ENCODE measurements at places on chromosomes 2 and 18.

DNA sequence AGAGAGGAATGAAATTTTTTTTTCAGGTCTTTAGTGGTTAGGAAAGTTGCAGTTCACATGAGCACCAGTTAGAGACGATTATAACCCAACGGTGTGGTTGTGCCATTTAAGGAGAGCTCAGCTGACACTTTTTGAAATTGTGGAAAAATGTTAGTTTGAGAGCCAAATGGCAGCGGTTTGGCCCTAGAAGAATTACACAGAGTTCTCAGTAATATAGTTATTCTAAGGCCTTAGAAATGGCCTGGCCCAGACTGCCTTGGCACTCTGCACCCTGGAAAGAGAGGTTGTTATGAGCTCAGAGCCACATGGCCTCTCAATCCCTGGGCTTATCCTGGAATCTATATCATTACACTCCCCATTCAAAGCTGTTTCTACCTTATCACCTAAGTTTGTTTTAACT is 117.4 kb downstream of the RHBDD1 start:
- no peak for DNase-seq

DNA sequence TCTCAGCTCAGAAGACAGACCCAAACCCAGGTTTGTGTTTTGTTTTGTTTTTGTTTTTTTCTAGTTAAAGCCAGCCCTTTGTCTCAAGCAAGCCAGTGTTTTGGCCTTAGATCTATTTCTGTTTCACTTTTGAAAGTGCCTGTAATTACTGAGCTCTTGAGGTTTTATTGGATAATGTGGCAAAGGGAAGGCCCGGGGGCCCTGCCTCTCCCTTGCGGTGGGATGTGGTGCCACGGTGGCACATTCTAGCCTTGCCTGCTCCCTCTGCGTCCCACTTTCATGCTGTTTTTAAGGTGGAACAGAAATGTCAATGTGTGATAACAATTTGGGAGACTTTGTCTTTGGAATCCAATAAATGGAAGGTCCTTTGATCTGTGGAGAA is 2.5 kb downstream of the HPCAL1 start:
- no peak for DNase-seq

GRCh38 chr2:70779491-70779890 is 11.0 kb downstream of the FIGLA start:
- no peak for DNase-seq

- no peak for DNase-seq
Observed at GRCh38 chr2:200065477-200065876, 110.1 kb downstream of the MAIP1 start.

- DNase-seq: peak; percentile 75
Observed at GRCh38 chr2:27461118-27461517, 18.9 kb downstream of the KRTCAP3 start.

- no peak for DNase-seq
Observed at GRCh38 chr18:23575309-23575651, 11.0 kb downstream of the NPC1 start.

Measured in NCI-H2029 (cell line).